Activated CD4-positive, alpha-beta T cell treated with anti-CD3 and anti-CD28 coated beads, Interleukin-2, amount 10 ng/mL, durations not matched to agents 24 days and 14 days (primary cell): ENCODE measurements at places on chromosomes 3 and 15. TPM values are rescaled to one million over a fixed set of nuclear protein-coding genes. Genes with fewer than 3 reads are reported as not detected.

LRTM1 gene
- not detected in 2 replicates for total RNA-seq

ERICH6 gene
- total RNA-seq = not detected in 2 replicates

GRCh38 chr15:74723754-74724334 lies 1.5 kb downstream of the CYP1A1 start:
- H3K4me3 ChIP-seq = no peak overlapping the region
- DNase-seq = peak; percentile 68
- no peak overlapping the region for H3K27ac ChIP-seq
- H3K27me3 ChIP-seq = peaks cover 25% of the 10 kb centered on the region

DNA sequence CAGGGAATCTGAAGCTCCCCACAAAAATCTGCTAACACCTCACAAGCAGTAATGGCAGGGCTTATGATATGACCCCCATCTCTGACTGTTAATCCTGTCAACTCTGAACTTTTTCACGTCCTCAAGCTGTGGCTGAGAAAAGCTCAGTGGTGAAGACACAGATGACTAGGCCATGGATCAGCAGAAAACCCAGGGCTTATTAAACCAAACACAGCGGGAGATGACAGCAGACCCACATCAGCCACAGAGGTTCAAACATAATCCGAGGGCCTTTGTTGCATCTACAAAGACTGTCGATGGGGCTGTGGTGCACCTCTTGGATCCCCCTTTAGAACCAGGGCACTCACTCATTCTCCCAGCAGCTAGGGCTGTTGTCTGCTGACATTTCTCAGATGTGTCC lies 50.4 kb downstream of the GLB1 start:
- no peaks in the 10 kb centered on the region for H3K27me3 ChIP-seq
- H3K36me3 ChIP-seq = peaks cover 58% of the 10 kb centered on the region
- peak overlapping the region; percentile 42 for H3K4me3 ChIP-seq
- peaks cover 68% of the 10 kb centered on the region for H3K4me1 ChIP-seq

DNA sequence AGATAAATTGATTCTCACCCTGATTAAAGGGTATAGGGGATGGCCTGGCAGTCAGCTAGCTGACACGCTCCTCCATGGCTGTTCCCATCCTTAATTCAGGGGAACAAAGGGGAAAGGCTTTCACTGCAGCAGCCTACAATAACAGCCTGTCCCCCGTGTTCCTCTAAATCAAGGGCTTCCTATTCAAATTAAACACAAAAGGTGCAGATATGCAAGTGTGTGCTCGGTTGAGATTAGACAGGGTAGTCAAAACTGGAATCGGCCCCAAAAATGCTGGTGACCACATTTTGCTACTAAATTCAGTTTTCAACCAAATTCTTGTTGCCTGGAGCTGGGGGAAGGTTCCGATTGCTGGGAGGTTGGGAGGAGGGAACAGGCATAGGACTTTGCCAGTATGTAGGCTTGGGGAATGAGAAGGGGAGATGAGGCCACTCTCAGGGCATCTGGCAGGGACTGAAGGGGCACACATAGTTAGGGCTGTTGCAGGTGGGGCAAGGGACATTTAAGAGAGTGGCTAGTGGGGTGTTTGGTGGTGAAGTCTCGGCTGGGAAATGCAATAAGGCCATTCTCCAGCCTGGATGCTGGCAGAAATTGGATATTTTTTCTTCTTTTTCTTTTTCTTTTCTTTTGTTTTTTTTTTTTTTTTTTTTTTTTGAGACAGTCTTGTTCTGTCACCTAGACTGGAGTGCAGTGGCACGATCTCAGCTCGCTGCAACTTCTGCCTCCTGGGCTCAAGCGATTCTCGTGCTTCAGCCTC lies 32.9 kb upstream of the CTSH start:
- H3K27ac ChIP-seq = peak overlapping the region; percentile 73
- H3K4me1 ChIP-seq = peaks cover 13% of the 10 kb centered on the region
- no peak overlapping the region for H3K4me3 ChIP-seq
- H3K36me3 ChIP-seq = no peaks in the 10 kb centered on the region
- no peak for DNase-seq

EPB42 gene
- not detected in 2 replicates for total RNA-seq

RHOV gene
- 1.0 and 1.5 TPM in 2 replicates for total RNA-seq

DNA sequence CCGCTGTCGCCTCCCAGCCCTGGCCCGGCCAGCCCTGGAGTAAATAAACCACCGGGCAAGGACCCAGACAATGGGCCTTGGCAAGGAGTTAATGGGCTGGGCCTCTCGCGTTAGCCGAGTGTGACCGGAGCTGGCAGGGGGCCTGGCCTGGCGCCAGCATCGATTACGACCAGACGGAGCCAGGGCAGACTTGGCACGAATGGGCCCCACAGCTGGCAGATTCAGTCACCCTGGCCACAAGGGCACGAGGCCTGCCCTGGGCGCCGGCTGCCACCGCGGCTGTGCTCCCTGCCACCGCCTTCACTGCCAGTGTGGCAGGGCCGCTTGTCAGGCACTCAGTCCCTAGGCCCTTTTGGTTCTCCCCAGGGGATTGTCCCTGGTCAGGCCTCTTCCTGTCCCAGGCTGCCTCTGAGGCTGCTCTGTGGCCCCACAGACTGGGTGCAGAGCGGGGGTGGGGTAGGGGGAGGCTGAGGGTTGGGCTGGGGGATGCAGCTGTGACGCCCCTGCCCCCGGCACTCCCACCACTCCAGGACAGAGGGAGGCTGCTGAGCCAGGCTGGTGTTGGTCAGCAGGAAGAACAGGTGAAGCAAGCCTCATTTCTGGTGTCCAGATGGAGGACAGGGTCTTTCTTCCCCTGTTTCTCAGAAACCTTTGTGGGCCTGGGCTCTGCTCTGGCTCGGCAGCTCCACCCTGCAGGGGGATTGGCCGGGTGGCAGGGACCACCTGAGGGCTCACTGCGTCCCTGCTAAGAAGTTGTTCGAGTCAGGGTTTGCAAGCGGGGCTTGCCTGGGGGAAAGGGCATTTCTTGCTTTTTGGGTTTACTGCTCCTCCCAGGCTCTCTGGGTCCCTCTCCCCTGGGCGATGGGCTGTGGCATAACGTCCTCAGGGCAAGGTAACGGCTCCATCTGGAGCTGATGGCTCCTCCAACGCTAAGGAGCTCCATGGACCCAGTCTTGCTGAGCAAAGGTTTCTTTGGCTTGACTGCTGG lies 30.5 kb upstream of the SRP14 start:
- no peaks in the 10 kb centered on the region for H3K27me3 ChIP-seq
- no peak overlapping the region for H3K27ac ChIP-seq
- H3K36me3 ChIP-seq = peaks cover 7% of the 10 kb centered on the region

C3orf49 gene
- not detected in 2 replicates for total RNA-seq

DNA sequence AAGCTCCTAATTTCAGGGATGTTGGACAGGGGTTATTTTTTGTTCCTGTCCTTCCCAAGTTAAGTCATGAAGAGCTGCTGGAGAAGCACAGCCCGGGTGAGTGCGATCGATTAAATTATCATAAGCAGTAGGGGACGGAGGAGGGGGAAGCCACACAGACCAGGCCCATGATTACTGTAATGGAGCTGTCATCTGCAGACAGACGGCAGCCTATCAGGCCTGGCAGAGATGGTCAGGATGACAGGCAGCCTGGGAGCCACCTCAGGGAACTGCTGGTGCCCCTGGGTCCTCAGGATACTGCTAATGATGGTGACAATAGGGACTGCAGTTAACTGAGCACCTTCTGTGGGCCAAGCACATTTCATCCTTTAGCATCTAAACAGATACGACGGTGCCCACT lies 147.7 kb downstream of the RAB11A start:
- no peaks in the 10 kb centered on the region for H3K36me3 ChIP-seq
- H3K4me1 ChIP-seq = no peaks in the 10 kb centered on the region
- no peak overlapping the region for H3K4me3 ChIP-seq
- no peak overlapping the region for H3K27ac ChIP-seq
- DNase-seq = no peak

DNA sequence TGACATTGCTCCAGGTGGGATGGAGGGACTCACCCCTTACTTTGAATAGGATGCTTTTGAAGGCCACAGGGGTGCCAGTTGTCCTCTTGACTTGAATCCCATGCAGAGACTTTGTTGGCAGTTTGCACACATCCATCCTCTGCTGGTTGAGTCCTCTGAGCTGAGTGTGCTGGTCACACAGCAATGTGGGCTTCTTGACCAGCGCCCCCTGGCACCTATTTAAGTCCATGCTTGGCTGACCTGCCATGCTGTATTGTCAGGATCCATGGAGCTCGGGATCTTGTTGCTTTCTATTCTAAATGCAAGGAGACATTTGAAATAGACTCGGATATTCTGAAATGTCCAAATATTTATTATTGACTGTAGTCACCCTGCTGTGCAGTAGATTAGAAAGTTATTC lies 19.8 kb downstream of the RAB7A start:
- H3K27ac ChIP-seq = no peak overlapping the region
- H3K36me3 ChIP-seq = peaks cover 61% of the 10 kb centered on the region
- H3K4me3 ChIP-seq = no peak overlapping the region
- no peak for DNase-seq

DNA sequence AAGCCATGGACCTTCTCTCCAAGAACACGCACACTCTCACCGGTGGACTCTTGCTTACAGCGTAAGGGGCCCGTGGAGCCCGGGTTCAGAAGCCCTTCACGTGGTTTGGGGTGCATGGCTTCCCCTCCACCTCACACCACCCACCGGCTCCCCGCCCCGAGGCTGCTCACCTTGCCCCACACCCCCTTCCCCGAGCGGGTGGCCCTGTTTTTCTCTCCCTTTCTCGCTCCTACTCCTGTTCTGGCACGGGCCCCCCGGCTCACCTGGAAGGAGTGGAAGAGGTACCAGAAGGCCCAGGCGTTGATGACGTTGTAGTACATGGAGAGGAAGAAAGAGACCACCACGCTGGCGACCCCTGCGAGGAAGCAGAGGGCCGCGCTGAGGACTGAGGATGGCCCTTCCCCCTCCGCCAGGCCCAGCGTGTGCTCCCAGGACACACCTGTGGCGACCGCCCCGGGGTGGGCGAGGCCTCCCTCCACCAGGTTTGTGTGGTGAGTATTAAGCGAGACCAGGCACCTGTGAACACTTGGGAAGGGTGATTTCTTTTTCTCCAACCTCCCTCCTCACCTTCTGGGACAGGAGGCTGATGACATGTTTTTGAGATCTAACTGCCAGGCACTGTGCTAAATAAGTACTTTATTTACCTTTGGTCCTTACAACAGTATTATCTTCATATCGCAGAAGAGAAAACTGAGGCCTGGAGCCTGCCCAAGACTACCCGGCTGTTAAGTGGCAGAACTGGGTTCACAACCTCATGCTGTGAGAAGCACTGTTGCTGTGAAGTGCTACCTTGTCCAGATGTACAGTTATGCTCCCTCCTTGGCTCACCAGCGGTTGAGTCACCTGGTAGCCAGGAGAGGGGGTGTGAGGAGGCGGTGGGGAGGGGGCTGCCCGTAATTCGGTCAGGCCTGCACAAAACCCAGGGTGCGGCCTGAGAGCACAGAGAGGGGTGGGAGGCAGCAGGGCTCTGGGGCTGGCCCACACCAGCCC lies 16.3 kb downstream of the SLC6A20 start:
- H3K4me1 ChIP-seq = no peaks in the 10 kb centered on the region
- no peaks in the 10 kb centered on the region for H3K36me3 ChIP-seq
- H3K27me3 ChIP-seq = peaks cover 14% of the 10 kb centered on the region
- no peak for DNase-seq
- H3K4me3 ChIP-seq = no peak overlapping the region
- H3K27ac ChIP-seq = no peak overlapping the region
